ENCODE measurements at places on chromosomes 13 and 19.

GRCh38 chr19:38949580-38950367, 19.0 kb downstream of the MRPS12 start:
- no peak for DNase-seq

DNA sequence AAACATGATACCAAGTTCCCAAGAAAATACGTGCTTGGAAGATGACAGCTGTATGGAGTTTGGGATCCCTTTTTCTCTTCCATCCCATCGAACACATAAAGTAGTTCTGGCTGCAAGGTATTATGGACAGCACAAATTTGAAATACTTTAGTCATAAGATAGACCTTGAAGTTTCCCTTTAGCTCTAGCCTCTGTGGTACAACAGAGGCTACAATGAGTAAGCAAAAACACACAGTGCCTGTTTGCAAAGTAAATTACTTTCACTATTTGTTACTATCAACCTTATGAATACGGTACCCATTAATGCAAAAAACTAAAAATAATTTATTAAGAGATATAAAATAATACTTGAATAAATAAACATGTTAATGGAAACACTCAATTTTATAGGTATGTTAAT, 21.0 kb upstream of the LRCH1 start:
- DNase-seq: no peak

- no peak for DNase-seq
These were observed 13.6 kb upstream of the IFT88 start for GRCh38 chr13:20553311-20553710.

- no peak for DNase-seq
These were observed 22.2 kb downstream of the SOHLH2 start for GRCh38 chr13:36192166-36192565.

GRCh38 chr19:22327321-22327720, 41.1 kb downstream of the ZNF729 start:
- no peak for DNase-seq
